Astrocyte of the spinal cord (primary cell): ENCODE measurements at places on chromosomes 12 and 14.

GRCh38 chr12:21483531-21483930, 17.9 kb downstream of the RECQL start:
- DNase-seq: no peak

- no peak for DNase-seq
Measured at GRCh38 chr14:91035855-91036254, 24.6 kb downstream of the RPS6KA5 start.

GRCh38 chr12:116609319-116610114, 50.3 kb downstream of the MAP1LC3B2 start:
- no peak for DNase-seq

DNA sequence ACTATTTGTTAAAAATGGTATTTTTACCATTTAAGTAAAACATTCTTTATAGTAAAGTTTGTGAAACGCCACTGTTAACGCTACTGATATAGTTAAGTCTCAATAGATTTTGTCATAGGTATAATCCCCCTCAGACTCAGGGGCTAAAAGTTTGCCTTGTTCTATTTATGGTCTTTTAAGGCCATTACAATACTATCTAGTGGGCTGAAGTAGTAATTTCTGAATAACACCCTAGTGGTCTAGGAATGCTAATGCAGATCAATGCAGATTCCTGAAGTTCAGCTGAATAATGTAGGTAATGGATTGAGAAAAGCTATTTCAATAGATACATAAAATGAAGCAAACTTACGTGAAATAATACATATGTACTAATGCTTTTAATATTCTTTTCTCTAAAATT, 989.3 kb upstream of the NOVA1 start:
- DNase-seq: no peak

DNA sequence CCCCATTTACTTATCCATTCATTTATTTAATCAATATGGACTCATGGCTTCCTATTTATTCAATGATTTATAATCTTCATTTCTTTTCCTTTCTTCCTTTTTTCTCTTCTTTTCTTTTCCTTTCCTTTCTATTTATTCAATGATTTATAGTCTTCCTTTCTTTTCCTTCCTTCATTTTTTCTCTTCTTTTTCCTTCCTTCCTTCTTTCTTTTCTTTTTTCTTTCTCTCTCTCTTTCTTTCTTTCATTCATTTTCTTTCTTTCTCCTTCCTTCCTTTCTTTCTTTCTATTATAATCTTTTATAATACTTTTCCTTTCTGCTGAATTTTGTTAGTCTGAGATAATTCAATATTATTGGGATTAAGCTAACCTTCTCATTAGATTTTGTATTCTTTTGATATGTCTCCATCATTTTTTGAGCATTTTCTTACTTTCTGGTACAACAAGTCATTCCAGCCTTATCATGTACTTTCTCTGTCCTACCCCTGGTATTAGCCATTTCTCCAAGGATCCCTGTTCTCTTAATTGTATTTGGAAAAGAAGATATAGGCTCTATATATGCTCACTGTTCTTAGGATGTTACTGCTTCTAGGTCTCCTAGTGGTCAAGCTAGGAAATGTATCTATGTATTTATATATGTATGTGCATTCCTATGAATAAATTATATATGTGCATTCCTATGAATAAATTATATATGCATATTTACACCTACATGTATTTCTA, 12.1 kb downstream of the LACRT start:
- no peak for DNase-seq

DNA sequence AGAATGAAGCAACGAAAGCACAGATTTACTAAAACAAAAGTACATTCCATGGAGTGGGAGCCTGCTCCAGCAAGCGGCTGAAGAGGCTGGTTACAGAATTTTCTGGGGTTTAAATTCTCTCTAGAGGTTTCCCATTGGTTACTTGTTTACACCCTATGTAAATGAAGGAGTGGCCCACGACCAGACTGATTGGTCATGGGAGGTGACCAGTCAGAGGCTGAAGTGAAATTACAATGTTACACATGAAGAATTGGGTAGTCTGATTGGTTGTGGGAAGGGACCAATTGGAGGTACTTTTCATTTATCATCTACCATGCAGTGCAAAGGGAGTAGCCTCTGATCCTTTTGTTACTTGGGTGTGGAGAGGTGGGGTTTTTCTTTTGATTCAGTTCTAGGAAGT, 36.2 kb upstream of the APPL2 start:
- no peak for DNase-seq
